Iris pigment epithelial cell (primary cell): ENCODE measurements at places on chromosomes 12 and 14.

- no peak for DNase-seq
These were observed 521.2 kb downstream of the MED13L start for GRCh38 chr12:115756271-115756670.

DNA sequence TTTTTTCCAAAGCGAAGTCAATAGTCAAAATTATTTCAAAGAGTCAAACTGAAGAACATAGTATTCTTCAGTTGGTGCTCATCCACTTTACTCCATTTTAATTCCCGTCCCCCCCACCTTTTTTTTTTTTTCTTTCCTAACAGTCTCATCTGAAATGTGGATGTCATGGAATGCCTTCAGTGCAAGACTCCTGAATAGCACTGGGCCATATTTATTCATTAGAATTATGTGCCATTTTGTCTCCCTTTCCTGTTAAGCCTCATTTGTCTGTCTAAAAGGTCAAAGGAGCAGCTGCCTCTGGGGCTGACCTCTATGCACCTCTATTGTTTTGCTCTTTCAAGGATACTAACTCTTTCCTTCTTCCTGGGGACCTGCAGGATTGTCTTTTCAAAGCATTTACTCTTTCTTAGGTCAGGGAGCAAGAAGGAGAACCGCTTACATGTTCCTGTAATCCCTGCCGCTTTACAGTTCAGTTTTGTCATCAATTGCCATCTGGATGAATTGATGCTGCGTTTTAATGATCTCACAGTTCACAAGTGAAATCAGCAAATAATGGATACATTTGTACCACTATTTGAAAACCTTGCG, 310.6 kb downstream of the NPAS3 start:
- DNase-seq: no peak

DNA sequence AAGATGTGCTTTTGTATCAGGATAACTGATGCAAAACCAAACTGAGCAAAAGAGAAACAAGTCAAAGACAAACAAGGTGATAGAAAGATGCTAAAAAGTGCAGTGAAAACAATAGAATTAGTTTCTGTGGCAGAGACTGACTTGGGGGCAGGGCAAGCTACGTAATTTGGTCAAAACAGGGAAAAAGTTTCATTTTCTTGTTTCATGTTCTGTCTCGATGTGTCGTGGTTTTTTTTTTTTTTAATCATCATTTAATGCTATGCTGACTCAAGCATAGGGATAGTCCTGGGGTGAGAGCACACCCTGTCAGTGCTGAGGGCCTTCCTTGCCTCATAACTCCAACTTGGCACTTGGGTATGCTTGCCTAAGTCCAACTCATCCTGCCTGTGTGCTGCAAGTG, 144.1 kb upstream of the PTPRQ start:
- DNase-seq: no peak

GRCh38 chr12:8482571-8483061, 26.9 kb downstream of the CLEC6A start:
- no peak for DNase-seq
